Activated T-cell treated with anti-CD3 and anti-CD28 coated beads, Interleukin-2, amount 50 U/mL, for 24 hours (primary cell): ENCODE measurements at places on chromosomes 6 and 20.

DNA sequence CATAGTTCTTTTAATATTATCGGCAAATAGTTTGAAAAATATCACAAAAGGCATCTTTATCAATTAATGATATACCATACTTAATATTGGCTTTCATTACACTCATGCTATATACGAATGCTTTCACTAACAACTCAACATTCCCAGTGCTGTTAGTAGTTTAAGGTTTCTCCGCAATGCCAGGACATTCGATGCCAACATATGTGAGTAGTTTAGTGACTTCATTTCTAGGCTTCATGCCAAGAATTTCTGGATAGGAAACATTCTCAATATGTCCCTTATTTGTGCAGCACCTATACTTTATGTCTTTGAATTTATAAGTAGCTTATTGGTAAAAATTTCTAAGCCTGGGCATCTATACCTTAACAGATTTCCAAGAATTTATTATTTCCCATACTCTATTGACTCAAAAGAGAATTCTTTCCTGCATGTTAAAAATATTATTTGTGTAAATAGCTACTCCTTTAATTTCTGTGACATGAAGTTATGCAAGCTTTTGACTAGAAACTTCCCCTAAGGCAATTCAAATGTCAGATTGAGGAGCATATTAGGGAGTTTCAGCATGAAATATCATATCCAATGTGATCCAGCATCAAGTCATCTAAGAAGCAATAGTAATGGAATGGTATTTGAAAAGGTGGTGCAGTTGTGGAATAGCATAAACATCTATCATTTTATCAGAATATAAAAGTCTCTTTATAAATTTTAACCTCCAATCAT is 236.0 kb upstream of the STXBP5 start:
- DNase-seq, result no peak

DNA sequence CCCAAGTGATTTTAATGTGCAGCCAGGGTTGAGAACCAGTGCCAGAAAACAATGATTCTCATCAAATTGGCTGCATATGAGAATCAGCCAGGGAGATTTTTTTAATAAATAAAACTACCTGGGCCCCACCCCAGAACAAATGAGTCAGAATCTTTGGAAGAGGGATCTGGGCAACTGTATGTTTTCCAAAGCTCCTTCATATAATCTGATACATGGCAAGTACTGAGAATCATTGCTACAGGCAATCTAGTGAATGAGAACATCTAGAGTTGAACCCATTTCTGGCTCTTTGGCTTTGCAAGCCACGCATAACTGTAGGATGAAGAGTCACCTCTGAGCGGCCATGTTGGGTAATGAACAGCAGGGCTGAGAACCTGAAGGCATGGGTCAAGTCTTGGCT is 26.1 kb upstream of the DSP start:
- no peak for DNase-seq

- no peak for DNase-seq
These were observed 10.5 kb upstream of the ZBTB9 start for GRCh38 chr6:33443619-33444504.

- DNase-seq, result no peak
These were observed 16.5 kb downstream of the DYNLRB1 start for GRCh38 chr20:34532756-34533155.

DNA sequence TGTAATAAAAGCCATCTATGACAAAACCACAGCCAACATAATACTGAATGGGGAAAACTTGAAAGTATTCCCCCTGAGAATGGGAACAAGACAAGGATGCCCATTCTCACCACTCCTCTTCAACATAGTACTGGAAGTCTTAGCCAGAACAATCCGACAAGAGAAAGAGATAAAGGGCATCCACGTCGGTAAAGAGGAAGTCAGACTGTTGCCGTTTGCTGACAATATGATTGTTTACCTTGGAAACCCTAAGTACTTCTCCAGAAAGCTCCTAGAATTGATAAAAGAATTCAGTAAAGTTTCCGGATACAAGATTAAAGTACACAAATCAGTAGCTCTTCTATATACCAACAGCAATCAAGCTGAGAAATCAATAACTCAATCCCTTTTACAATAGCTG is 14.0 kb upstream of the RUNX2 start:
- DNase-seq, result no peak

GRCh38 chr6:133891927-133892812 is 3.3 kb downstream of the TCF21 start:
- no peak for DNase-seq

DNA sequence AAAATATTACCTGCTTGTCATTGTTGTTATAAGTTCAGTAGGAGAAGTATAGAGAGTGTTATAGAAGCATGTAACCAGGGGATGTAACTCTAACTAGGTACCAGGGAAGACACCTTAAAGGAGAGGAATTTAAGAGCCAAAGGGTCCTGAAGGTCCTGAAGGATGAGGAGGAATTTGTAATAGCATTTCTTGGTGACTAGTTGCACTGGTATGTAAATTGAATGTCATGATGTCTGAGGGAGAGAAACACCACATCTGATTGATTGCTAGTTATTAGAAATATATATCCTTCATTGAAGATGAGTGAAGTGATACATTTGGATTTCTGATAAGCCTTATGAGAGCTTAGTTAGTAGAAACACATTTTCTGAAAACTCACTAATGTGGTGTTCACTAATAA is 643.8 kb downstream of the RFPL4B start:
- DNase-seq, result no peak

DNA sequence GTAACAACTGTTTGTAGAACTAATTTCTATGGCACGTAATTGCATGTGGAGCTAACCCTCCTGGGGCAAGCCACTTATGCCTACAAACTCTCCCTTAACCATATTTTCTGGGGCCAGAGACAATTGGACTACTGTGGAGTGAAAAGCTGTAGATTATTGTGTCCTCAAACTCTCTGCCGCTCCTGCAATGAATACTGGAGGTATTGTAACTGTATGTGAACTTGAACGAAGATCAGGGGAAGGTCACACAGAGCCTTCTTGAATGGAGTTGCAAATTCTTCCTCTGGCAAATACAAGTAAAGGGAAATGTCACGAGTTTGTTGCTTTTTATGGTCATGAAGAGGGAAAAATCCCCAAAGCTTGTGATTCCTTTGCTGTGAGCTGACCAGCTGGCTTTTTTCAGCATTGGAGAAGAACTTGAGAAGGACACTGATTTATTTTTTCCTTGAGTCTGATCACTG is 18.2 kb downstream of the AKAP12 start:
- no peak for DNase-seq

GRCh38 chr20:11544029-11544678 is 373.5 kb upstream of the BTBD3 start:
- no peak for DNase-seq

DNA sequence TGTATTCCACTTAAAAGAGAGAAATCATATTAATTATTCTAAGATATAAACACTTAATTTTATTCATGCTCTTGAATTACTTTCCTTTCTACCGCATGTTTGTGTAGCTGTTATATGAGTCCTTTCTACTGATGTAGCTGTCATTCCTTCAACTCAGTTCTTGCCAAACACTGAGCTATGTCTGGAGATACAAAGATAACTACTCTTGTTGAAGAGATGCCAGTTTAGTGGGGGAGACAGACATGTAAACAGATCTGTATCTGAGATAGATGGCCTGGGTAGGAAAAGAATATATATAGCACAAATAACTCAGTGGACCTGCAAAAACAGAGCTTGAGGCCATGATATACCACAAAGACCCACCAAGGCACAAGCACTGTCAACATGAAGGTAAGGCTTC is 157.3 kb downstream of the BTBD9 start:
- DNase-seq, result no peak

DNA sequence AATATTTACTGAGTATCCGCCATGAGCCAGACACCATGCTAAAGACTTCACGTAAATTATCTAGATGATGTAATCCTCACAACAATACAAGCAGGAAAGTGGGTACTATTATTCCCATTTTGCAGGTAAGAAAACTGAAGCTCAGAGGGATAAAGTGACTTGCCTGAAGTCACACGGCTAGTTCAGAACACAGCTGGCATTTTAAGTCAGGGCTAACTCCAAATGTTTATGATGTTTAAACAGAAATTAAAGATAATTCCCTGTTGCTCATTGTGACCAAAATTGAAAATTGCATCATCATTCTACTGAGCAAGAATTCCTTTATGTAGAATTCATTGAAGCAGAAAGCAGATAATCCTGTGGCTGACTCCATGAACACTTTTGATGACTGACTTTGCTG is 71.3 kb upstream of the STXBP5 start:
- no peak for DNase-seq

- no peak for DNase-seq
These were observed 59.0 kb upstream of the FAM184A start for GRCh38 chr6:119137194-119138072.

- DNase-seq, result no peak
These were observed 9.0 kb upstream of the SLC2A10 start for GRCh38 chr20:46700481-46700880.

DNA sequence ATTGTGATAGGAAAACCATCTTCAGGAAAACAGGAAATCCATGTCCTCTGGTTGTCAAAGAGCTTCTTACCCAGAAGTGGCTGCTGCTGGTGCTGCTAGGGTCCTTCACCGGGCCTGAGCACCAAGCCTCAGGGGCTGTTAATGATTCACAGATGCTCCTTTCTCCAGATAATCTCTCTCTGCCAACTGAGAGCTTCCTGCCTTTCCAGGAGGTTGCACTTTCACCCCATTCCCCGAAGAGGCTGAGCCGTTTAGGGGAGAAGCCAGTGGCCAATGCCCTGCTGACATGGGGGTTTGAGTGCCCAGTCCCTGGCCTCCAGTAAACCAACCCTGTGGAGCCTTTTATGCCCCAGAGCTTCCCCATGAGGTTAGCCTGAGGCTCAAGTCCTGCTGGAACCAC is 122.4 kb downstream of the CBLN4 start:
- DNase-seq, result no peak

- DNase-seq, result no peak
These were observed 464.1 kb upstream of the ARID1B start for GRCh38 chr6:156313037-156313436.

- DNase-seq, result no peak
These were observed 107.8 kb upstream of the CD93 start for GRCh38 chr20:23193801-23194384.

GRCh38 chr6:3077430-3077829 is 9.1 kb downstream of the RIPK1 start:
- no peak for DNase-seq

- no peak for DNase-seq
These were observed 18.2 kb downstream of the SNAP25 start for GRCh38 chr20:10236540-10237533.

- no peak for DNase-seq
These were observed 174.0 kb downstream of the TASP1 start for GRCh38 chr20:13464702-13465101.

GRCh38 chr20:3788685-3789155 is 2.2 kb upstream of the CENPB start:
- DNase-seq, result no peak
